Activated T-cell treated with anti-CD3 and anti-CD28 coated beads for 1 hour (primary cell): ENCODE measurements at places on chromosomes 7 and 10.

DNA sequence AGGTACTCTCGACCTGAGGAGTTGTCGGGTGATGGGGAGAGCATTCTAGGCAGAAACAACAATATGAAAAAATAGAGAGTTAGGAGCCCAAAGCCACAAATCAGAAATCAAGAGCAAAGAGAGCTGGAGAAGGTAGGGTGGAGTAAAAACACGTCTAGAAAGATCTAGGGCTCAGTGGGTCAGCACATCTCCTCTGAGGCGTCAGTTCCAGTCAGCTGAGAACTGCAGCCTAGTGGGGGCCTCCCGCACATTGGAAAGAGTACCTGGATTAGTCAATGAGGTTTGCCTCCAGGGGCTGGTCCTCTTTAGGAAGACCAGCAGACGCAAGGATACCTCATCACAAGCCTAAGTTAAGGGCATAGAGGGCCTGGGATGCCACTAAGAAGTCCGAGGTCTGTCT is 113.2 kb upstream of the LANCL2 start:
- DNase-seq: no peak

GRCh38 chr10:102984086-102984485 is 66.0 kb downstream of the CNNM2 start:
- no peak for DNase-seq

DNA sequence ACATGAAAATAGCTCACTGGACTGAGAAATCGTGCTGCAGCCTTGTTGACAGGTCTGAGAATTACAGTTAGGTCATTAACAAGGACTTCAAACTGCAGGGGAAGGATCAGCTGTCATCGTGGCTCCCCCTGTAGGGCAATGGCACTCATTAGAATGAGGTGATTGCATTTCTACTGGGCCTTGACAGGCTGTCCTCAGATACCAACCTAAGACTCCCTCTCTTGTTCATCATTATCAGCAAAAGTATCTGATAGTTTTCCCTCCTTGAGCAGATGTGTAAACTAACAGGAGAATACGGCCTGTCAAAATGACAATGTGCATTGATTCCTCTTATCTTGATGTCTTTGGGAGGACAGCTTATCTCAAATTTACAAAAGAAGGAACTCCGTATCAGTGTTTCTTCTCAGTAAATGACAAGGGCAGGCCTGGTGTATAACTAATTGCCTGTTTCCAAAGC is 648.5 kb upstream of the LRRN3 start:
- DNase-seq: no peak

- DNase-seq: no peak
These were observed 62.4 kb downstream of the ARHGAP12 start for GRCh38 chr10:31866118-31866670.

- no peak for DNase-seq
These were observed 255.2 kb downstream of the SNX13 start for GRCh38 chr7:17685141-17685540.

DNA sequence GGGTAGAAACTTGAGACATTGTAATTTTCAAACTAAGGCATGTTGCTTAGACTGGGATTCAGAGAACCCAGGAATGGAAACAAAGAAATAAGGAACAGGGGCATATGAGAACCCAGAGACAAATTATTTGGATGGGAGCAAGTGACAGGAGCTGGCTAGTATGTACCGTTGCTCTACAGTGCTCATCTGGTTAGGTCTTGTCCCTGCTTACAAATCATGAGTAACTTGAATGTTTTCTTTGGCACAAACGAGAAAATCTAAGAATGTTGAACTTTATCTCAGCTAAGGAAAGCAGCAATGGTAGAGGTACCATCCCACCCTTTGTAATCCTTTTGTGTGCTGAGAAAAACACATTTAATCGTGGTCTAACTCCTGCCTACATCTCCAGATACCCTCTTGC is 116.0 kb upstream of the IMMP2L start:
- DNase-seq: no peak

DNA sequence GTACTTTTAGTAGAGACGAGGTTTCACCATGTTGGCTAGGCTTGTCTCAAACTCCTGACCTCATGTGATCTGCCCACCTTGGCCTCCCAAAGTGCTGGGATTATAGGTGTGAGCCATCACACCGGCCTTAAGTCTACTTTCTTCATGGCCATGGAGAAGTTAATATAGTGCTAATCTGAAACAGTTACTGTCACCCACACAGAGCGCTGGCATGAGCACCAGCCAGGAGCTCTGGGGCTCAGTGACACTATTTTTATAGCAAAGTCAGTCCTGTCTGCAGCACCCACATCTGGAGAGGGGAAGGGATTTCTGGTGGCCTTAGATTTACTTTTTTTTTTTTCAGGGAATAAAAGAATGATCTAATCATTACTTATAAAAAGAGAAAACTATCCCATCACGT is 21.3 kb downstream of the DNAJC12 start:
- DNase-seq: no peak

- DNase-seq: no peak
These were observed 225.0 kb upstream of the NPY start for GRCh38 chr7:24058953-24059352.

DNA sequence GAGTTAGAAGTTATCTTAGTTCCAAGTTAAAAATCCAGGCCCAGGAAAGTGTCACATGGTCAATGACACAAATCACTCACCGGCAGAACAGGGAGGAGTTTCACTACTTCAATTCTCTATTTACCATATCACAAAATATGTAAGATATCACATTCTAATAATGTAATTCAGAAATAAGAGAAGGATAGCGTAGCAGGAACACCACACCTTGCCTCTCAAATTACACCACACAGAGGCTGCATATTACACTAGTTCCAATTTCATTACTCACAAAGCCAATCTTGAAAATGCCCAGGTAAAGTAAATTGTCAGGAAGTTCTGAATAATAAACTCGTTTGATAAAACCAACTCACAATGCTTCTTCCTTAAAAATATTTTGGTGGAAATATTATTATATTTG is 169.2 kb downstream of the CTTNBP2 start:
- no peak for DNase-seq

DNA sequence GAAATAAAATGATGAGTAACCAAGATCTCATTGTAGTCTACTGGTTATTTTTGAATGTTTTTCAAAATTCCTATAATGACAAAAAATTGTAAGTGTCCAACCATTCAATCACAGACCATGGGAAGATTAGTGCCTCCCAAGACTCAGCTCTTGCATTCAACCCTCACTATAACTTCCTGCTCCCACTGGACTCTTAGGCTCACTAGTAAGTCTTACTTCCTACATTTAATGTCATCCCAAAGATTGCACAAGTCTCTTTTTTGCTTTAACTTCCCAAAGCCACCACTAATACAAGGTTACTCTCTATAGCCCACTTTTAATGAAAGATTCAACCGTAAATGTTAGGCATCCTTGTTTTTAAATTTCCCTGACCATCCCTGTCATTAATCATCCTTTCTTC is 111.9 kb upstream of the NRBF2 start:
- DNase-seq: no peak

- no peak for DNase-seq
These were observed 692.1 kb downstream of the DNAJB9 start for GRCh38 chr7:109261781-109262180.

GRCh38 chr7:157949711-157950110 is 612.9 kb downstream of the DNAJB6 start:
- DNase-seq: no peak

- DNase-seq: no peak
These were observed 162.7 kb upstream of the PRSS1 start for GRCh38 chr7:142586611-142587010.

GRCh38 chr7:131537571-131537978 is 18.9 kb downstream of the PODXL start:
- no peak for DNase-seq

DNA sequence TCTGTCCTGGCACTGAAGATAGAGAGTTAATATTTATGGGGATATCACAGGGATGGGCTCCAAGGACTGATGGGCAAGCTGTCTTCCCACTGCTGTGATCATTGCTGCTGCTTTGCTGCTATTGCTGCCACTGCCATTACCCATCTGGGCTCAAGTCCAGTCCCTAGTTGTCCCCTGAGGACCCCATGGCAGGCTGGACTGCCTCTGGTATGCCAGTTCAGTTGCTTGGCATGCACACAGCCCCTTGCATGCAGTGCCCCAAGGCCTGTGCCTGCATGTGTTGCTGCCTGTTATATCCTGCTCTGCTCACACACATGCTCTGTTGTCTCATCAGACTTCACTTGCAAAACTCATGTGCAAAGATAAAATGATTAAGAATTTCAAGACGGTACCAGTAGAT is 109.5 kb downstream of the ADRA2A start:
- no peak for DNase-seq

GRCh38 chr10:79385804-79386531 is 38.7 kb downstream of the PPIF start:
- no peak for DNase-seq

GRCh38 chr7:157704365-157704764 is 367.6 kb downstream of the DNAJB6 start:
- no peak for DNase-seq

GRCh38 chr7:22470981-22471380 is 29.0 kb downstream of the STEAP1B start:
- DNase-seq: no peak

DNA sequence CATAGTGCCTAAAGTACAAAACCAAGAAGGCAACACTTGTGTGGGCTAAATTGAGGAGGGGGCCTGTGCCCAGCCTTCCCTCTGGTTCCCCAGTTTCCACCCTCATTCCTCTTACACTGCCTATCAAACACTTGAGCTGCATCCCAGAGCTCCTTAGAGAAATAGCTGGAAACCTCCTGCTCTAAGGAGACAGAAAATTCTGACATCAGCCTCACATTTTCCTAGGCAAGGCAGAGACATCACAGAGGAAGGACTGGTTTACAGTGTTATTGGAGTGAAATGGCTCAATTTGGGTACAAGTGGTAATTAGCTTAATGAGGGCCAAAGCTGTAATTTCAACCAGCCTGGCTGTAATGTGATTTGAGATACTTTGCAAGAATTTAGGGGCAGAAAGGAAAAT is 192.3 kb upstream of the AOAH start:
- DNase-seq: no peak

DNA sequence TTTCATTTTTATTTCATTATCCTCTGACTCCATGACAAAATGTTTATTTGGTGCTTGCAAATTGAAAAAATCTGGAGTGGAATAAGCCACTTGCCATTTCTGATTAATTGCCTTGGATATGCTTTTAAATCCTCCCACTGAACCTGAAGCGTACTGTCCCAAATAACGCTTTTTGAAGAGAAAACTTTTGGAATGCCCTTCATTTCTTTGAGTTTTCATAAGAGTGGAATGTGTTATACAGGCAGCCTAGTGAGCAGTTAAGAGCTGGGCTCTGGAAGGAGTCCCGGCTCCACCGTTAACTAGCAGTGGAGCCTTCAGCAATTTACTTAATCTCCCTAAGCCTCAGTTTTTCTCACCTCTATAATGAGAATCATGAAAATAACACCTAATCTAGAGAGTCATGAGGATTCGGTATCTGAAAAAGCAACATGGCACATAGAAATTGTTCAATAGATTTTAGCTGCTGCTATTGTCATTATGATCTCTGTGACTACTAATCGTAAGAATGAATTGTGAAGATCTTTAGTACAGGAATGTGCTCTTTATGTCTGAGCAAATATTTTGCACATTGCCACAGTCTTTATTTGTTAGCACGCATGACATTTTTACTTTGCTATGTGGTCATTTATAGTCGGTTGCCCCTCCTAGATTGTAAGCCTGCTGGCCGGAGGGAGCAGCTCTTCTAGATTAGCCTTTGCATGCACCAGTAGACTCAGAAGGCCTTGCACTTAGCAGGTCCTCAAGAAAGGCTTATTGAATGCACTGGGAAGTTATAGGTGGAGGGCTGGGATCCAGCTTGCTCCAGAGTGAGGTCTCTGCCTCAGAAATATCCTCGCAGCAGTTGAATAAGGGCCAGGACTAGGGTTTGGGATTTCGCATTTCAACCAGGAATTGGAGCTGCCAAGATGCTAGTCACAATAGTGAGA is 59.4 kb downstream of the PLCE1 start:
- no peak for DNase-seq

GRCh38 chr7:89334797-89335196 is 539.3 kb upstream of the TEX47 start:
- DNase-seq: no peak

GRCh38 chr10:49356181-49356580 is 39.7 kb downstream of the DRGX start:
- no peak for DNase-seq

GRCh38 chr10:102579328-102579727 is 65.0 kb upstream of the TRIM8 start:
- DNase-seq: no peak

DNA sequence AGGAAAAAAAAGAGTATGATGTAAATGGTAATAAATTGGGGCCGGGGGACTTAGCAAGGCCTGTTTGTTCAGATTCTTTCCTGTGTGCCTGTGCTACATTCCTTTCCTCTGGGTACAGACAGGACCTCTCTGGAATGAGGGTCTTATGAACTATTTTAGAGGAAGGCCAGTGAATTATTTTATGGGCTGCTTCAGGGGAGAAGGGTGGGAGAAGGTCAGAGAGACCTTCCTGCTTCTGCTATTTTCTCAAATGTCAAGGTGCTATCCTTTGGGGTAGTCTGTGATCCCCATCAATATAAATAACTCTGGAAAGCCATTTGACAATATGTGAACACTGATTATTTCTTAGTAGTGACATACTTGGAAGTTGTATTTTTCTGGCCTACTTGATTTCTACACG is 426.5 kb downstream of the SH2D4B start:
- no peak for DNase-seq

DNA sequence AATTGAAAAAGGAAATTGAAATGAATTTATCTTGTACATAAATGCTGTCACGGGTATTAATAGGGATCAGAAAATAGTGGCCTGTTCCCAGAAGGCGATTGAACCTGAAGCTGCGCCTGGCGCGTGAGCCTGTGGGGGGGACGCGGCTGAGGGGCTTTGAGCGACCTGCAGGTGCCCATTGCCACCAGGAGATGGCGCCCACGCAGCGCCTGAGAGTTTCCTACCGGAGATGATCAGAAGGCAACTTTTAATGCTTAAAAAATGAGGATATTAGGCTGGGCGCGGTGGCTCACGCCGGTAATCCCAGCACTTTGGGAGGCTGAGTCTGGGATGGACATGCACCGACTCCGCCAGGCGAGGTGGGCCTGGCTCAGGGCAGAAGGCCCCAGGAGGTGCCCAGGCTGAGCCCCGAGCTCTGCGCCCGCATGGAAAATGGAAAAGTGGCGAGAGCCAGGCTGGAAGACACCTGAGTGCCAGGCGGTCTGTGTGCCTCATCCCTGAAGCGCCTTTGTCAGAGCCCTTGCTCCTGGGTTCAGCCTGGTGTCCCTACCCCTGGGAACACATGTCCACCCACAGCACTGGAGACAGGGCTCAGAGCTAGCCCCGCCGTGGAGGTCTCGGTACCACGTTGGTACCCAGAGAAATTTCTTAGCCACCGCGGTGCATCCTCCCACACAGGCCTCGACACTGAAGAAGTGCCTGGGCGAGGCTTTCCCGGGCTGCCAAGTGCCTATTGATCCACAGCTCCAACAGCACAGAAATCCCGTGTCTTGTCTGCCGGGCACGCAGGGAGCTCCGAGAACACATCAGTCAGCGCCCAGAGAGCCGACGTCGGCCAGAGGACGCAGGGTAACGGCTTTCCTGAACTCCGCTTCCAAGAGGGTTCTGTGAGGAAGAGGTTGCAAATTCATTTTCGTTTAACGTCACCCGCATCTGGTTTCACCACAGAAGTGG is 117.4 kb downstream of the INPP5A start:
- DNase-seq: peak; percentile 44

GRCh38 chr7:78412216-78412858 is 613.8 kb downstream of the PHTF2 start:
- DNase-seq: no peak

GRCh38 chr10:93063977-93064660 is 3.5 kb downstream of the CYP26C1 start:
- no peak for DNase-seq
